Mucosa of descending colon (tissue), 3 donors: ENCODE measurements at places on chromosomes 7 and 10. TPM values are rescaled to one million over a fixed set of nuclear protein-coding genes. Genes with fewer than 3 reads are reported as not detected.

The ARMC3 gene
- not detected for total RNA-seq

The TMEM236 gene
- 37.8 TPM for total RNA-seq

The PDLIM1 gene
- 373 TPM for total RNA-seq

The PLEKHS1 gene
- total RNA-seq: 5.3 TPM

The SH2D4B gene
- total RNA-seq: not detected

The C10orf105 gene
- 0.10 TPM for total RNA-seq
